ENCODE measurements at places on chromosomes 5 and 9.

DNA sequence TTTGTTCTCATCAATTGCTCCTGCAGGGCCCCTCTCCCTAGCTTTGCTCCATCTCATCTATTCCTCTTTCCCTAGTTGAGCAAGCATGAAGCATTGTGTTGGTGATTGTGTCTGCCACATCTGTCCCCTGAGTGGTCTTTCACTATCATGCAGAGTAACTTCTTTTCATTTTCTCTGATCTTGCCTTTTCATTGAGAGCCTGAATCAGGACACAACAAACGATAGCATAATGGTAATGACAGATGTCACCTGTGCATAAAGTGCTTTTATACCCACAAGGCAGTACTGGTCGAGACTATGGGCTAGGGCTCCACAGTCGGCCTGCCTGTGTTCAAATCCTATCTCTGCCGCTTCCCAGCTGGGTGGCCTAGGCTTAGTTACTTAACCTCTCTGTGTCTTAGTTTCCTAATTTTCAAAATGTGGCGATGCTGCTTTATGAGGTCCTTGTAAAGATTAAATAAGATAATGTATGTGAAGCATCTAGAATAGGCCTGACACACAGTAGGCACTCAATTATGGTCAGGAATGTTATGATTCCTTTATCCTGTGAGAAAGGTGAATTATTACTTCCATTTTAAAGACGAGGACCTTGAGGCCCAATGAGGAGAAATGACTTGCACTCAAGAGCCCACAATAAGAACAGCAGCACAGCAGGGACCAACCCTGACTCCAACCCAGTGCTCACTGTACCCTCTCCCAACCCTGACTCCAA, 137.1 kb upstream of the ZNF618 start:
- DNase-seq = no peak

GRCh38 chr9:18143073-18143745, 330.7 kb upstream of the ADAMTSL1 start:
- DNase-seq = no peak

- DNase-seq = no peak
These were observed 11.9 kb downstream of the DELE1 start for GRCh38 chr5:141935538-141935937.

DNA sequence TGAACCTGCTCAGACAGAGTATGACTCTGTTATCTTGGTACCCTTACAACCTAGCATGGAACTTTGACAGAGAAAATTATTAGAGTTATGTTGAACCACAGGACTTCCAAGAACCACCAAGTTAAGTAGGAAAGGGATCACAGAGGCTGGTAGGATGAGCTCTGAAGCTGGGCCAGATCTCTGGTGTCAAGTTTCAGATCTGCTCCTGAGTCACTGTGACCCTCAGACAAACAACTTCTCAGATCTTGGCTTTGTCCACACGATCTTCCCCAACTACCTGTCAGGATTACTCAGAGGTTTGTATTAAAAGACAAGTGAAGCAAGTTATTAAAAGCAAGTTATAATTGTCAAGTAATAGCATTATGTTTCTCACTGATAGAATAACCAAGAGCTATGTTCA, 189.0 kb downstream of the SEC61B start:
- peak; percentile 54 for DNase-seq

GRCh38 chr9:115341426-115341825, 223.5 kb upstream of the TNC start:
- no peak for DNase-seq
